A549 treated with Hydrocortisone at 1 μM for 4 hours (cell line): ENCODE measurements at places on chromosomes 7 and 10. TPM values are rescaled to one million over a fixed set of nuclear protein-coding genes. Genes with fewer than 3 reads are reported as not detected.

Gene BTBD16
- total RNA-seq = 0.44 to 0.62 TPM (median 0.55 TPM) in 5 replicates

Gene COBL
- total RNA-seq = 4.0 to 4.8 TPM (median 4.4 TPM) in 5 replicates

Gene TBXAS1
- 13.2 to 15.9 TPM (median 14.8 TPM) in 5 replicates for total RNA-seq

Gene DGKI
- total RNA-seq = 0.02 to 0.82 TPM (median 0.43 TPM) in 5 replicates

Gene ZSCAN21
- total RNA-seq = 10.2 to 12.5 TPM (median 11.2 TPM) in 5 replicates

Gene ARHGAP22
- 3.5 to 4.0 TPM (median 3.7 TPM) in 5 replicates for total RNA-seq

Gene ZPBP
- total RNA-seq = not detected in 5 replicates

Gene OR2A42
- not detected in 5 replicates for total RNA-seq

Gene OR2AE1
- not detected in 5 replicates for total RNA-seq

Gene RSU1
- total RNA-seq = 81.0 to 91.6 TPM (median 84.9 TPM) in 5 replicates
